ENCODE measurements at places on chromosomes 2 and 18.

DNA sequence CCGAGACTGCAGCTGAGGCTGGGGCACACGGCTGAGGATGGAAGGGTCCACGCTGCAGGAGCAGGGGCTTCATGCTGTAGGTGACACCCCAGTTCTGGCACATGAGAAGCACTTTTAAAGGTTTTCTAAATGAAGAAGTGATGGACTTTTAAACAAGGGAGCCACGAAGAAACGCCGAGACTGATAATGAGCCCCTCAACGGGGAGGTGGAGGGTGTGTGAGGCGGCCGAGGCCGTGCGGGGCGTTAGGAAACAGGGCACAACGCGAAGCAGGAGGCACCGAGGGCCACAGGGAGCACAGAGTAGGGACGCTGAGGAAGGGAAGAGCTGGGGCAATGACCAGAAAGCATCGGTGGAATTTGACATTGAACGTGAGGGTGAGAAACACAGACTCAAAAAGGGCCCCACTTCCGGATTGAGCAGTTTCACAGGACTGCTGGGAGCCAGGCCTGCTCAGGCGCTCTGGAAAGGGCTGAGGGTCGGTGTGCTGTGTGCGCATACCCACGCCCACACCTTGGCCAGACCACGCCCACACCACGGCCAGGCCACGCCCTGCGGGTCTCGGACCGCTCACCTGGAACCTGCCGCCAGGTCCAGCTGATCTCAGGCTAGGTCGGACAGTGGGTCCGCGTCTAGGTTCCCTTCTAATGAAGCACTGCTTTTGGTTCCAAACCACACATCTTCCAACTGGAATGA lies 115.7 kb downstream of the GYPC start:
- DNase-seq: no peak

- peak; percentile 68 for DNase-seq
Observed at GRCh38 chr2:65130664-65131175, 814 bp upstream of the RAB1A start.

- DNase-seq: no peak
Observed at GRCh38 chr2:127226520-127227263, 6.6 kb upstream of the CYP27C1 start.

- no peak for DNase-seq
Observed at GRCh38 chr2:239255628-239256349, 145.0 kb downstream of the HDAC4 start.

DNA sequence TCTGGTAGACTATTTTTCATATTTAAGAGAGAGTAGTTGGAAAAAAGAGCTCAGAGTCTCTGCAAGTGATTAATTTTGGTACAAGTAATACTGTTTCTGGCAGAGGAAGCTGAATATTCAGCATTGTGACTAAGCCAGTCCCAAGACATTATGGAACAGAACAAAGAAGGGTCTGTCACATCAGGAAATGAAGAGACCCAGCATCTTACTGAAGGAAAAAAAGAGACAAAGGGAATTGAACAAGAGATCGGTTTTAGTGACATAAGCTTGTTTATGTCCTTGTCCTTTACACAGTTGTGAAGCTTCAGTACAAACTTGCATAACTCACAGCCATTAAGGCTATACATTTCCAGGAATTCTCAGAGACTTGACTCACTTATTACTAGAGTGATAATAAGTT lies 568.5 kb upstream of the SLC8A1 start:
- no peak for DNase-seq

DNA sequence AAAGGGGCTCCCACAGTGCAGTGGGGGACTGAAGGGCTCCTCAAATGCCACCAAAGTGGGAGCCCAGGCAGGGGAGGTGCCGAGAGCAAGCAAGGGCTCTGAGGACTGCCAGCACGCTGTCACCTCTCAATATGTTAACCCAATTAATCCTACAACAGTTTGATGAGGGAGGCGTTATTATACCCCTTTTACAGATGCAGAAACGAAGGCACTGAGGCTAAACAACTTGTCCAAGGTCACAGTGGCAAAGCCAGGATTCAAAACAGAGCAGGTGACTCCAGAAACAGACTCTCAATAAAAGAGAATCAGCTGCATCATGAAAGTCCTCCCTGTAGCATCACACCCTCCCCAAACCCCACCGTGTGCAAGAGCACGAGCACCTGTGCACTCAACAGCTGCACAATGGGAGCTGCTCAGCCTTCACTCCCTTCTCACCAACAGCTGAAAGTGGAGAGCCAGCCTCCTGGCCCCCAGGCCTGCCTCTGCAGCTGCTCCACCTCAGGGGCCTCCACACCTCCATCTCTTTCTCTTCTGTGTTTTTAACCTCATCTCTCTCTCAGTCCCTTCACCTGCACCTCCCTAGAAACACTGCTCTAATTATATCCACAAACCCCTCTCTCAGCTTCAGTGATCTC lies 8.1 kb downstream of the NPC1 start:
- DNase-seq: no peak

- DNase-seq: no peak
Observed at GRCh38 chr2:184581391-184581790, 16.9 kb upstream of the ZNF804A start.

GRCh38 chr2:84160453-84160852 lies 298.6 kb downstream of the SUCLG1 start:
- no peak for DNase-seq

- no peak for DNase-seq
Observed at GRCh38 chr18:40962784-40963183, 992.2 kb upstream of the PIK3C3 start.

DNA sequence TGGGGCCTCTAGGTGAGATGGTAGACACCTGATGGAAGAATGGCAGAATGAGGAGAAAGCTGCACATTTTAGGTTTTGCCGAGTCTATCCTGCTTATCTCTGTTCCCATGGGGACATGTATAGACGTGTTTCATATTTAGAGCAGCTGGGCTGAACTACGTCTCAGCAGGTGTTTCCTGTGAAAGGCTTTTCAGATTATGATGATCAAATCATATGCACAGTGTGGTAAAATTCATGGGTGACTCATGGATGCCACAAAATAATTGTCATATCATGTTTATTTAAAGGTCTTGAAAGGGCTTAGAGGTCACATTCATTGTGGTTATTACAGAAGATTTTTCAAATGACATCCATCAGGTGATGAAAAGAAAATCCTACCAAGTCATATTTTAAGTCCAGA lies 90.5 kb downstream of the ICOS start:
- DNase-seq: no peak

- DNase-seq: no peak
Observed at GRCh38 chr2:176391148-176391419, 121.8 kb downstream of the MTX2 start.

- DNase-seq: peak; percentile 10
Observed at GRCh38 chr18:9404565-9405060, 70.0 kb downstream of the TWSG1 start.

DNA sequence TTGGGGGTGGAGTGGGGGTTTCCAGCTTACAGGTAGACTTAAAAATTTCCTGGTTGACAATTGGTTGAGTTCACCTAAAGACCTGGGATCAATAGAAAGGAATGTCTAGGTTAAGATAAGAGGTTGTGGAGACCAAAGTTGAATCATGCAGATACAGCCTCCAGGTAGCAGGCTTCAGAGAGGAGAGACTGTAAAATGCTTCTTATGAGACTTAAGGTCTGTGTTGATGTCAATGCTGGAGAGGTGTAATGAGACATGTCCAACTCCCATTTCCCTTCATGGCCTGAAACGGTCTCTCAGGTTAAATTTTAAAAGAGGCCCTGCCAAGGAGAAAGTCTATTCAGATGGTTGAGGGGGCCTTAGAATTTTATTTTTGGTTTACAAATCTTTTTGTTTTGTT lies 38.5 kb upstream of the RND3 start:
- no peak for DNase-seq

DNA sequence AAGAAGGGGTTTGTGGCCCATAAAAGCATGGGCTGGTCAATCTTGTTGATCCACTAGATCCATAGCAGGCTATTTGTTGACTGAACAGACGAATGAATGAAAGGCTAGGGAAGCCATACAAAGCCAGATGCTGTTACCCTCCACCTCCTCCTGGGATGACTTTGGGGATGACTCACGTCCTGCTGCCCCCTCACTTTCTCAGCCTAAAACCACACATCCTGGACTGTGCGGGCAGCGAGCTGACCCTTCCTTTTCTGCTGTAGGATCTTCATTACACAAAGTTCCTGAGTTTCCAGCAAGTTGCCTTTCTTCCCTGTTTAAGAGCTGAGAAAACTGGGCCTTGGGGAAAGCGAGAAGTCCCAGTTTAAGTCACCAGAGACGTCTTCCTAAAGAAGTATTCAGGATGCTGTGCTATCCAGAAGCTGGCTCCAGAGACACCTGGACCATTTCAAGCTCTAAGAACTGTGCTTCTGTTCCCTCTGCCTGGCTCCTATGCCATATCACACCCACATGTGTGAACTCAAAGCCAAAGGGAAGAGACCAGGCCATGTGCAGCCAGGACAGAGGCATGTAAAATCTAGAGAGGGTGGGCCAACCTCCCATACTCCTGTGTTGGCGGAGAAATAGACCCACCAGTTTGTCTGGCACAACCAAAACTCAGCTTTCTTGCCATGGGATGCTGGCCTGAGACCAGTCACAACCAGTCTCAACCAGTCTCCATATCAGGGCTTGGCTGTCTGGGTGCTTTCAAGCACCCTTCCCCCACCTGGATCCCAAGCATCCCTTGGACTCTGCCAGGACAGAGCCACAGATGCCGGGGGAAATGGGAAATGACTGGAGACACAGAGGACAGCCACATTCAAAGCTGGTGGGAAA lies 4.7 kb upstream of the SLC20A1 start:
- DNase-seq: no peak

GRCh38 chr2:74081030-74081762 lies 66.5 kb downstream of the BOLA3 start:
- no peak for DNase-seq

DNA sequence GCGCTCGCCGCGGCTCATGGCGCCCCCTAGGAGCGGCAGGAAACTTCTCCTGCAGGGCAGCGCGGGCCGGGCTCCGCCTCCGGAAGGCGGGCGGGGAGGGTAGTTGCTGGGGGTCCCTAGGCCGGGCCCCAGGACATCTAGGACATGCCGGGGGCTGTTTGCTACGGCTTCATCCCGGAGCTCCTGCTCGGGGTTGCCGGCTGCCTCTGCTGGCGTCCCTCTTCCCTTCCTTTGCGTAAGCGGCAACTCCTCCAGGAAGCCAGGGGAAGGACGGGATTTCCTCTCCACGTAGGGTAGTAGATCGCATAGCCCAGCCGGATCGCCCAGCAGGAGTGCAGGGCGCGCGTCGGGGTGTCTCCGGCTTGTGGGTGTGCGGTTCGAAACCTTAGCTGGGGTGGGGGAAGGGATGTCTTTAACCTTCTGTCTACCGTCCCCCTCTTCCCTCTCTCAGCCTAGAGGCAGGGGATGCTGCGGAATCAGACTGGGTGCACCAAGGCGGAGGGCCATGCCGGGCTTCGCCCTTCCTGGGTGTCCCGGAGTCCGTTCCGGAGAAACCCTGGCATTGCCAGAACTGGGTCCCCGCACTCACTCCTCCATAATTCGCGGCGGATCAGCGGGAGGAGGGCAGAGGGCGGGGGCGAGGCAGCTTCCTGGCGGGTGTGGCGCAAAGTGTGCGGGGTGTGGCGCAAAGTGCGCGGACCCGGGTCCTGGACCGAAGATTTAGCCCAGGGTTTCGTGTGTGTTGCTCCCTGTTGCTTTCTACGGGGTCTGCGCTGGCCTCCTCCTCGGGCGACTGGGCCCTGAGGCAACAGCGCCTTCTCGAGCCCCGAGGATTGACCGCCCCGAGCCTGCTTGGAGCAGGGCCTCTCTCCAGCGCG lies 12.2 kb upstream of the SKOR2 start:
- DNase-seq: no peak

DNA sequence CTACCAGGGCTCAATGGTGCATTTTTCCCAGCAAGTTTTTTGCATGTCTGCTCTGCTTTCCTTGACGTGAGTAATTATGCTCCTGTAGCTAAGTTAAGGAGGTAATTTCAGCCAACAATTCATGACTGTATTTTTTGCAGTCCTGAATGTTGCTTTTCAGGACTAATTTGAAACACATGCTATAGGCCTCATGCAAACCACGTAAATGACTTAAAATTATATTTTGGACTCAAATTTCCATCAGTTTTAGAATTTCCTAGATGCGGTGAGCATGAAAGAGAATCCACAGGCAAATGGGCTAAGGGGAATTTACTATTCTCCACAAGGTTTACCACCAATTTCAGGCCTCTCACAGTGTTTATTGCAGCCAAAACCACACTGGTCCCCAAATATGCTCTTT lies 589.9 kb upstream of the LRRTM1 start:
- no peak for DNase-seq

GRCh38 chr2:160859096-160859495 lies 301.1 kb upstream of the TANK start:
- DNase-seq: no peak

DNA sequence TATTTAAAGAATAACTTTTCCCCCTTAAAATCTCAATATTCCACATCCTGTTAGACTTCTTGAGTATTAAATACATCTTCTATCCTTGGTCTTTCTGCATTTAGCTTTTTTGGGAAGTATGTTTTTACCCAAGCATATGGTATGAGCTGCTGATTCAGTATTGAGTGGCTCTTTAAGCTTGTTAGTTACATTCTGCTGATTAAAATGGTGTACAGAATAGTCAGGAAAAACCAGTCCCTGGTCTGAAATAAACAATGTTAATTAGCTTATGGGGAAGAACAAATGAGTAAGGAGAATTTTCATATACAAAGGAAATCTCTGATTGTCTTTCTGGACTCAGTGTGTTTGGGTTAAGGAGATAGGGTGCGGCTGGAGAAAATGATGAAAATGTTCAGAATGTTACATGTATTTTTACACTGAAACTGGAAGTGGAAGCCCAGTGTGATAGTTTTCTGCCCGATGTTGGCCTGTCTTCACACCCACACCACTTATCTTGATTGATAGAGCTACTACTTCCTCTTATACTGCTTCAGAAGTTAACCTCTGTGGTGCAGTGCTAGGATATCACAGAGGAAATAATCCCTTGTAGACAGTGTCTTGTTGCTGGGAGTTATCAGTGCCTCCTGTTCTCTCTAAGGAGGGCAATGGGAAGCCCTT lies 84.0 kb downstream of the MSH2 start:
- DNase-seq: peak; percentile 52

- peak; percentile 35 for DNase-seq
Observed at GRCh38 chr2:112626604-112627059, 19.1 kb upstream of the SLC20A1 start.

- no peak for DNase-seq
Observed at GRCh38 chr2:46306988-46307655, 9.9 kb downstream of the EPAS1 start.

GRCh38 chr2:219182331-219183150 lies 4.5 kb downstream of the RETREG2 start:
- peak; percentile 74 for DNase-seq

- DNase-seq: no peak
Observed at GRCh38 chr2:65390134-65390533, 42.3 kb downstream of the SPRED2 start.

GRCh38 chr18:3713166-3713565 lies 263.2 kb downstream of the TGIF1 start:
- no peak for DNase-seq

GRCh38 chr2:219514196-219514761 lies at the start of gene ASIC4:
Gene ASIC4, plus strand, starts transcription at chr2:219514482. Its CDS starts 243 bp downstream, at chr2:219514725.
- no peak for DNase-seq

GRCh38 chr2:144586476-144586875 lies 66.6 kb upstream of the ZEB2 start:
- no peak for DNase-seq

Measured in HL-60 (cell line).